ENCODE measurements at places on chromosomes 3 and 15. TPM values are rescaled to one million over a fixed set of nuclear protein-coding genes. Genes with fewer than 3 reads are reported as not detected.

The GPR176 gene
- 3.6 TPM for total RNA-seq

The PLCL2 gene
- 0.85 TPM for total RNA-seq

The LRTM1 gene
- not detected for total RNA-seq

The C3orf49 gene
- not detected for total RNA-seq

The RTP3 gene
- not detected for total RNA-seq

All from airway epithelial cell (primary cell).